Psoas muscle (tissue), 8 donors: ENCODE measurements at places on chromosomes 1 and 21. TPM values are rescaled to one million over a fixed set of nuclear protein-coding genes. Genes with fewer than 3 reads are reported as not detected.

DNA sequence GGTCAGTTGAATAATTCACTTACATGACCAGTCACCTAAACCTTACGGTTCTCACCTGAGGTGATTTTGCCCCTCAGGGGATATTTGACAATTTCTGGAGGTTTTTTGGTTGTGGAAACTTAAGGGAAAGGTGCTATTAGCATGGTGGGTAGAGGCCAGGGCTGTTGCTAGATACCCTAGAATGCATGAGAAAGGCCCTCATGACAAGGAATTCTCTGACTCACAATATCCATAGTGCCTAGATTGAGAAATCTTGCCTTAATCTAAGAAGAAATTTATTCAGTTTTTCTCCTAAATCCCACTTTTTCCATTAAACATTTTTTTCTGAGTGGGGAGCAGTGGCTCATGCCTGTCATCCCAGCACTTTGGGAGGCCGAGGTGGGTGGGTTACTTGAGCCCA is 119.7 kb downstream of the TGFB2 start:
- DNase-seq: no peak

DNA sequence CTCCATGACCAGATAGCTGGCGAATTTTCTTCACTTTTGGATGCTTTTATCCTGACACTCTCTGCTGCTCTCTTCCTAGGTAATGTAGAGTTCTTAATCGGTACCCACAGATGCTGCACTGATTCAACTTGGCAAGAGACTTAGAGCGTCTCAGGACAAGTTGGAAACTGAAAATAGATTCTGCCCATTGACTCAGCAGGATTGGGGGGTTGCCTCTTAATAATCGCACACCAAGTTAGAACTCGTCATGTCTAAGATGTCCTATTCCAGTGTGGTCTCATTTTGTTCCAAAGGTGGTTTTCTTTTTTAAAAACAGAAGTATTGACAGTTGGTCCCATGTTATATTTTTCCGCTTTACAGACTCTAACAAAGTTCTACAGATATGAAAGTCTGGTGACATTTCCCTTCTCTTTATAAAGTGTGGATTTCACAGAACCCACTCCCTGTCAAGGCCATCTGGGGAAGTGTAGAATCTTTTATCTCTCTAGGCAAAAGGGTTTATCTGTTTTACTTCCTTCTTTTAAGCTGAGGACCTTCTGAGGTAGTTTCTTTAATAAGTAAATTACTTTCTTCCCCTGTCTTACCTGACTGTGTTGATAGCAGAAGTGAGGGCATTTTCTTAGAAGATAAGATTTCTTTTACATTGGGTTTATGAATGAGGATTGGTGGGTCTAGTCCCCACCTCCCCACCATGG is 12.1 kb upstream of the DIPK1A start:
- no peak for DNase-seq

DNA sequence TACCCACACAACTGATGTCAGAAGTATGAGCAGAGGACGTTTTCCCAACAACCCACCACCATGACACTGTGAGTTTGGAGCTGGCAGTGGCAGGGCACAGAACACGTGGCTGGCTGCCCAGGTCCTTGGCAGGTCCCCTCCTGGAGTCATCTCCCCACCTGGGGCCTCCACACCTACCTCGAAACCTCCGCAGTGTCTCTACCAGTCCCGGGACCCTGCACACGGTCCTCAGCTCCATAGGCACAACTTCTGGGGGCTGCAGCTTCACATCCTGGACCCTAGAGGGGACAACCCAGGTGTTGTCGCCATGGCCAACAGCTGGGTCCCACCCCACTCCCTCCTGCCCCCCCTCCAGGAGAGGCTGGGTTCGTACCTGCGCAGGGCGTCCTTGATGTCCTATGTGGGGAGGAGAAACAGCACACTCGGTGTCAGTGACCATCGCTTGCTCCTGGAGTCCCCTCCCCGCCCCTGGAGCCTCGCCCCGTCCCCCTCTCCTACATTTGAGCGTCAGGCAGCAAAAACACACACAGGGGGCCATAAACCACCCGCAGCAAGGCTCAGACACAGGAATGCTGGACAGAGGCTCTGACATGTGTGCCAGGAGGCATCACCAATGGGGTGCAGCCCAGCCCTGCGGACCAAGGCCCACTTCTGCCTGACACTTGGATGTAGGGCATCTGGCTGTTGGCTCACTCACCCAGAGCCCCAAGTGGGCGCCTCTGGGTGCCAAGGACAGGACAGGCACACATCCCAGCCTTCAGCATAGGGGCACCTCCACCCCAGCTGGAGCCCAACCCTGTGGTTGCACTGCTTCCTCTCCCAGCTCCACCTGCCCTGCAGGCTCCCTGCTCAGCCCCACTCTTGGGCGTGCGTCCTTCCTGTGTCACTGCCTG is 9.6 kb downstream of the TRIM11 start:
- DNase-seq: no peak

- DNase-seq: no peak
These were observed 531.2 kb downstream of the KIF26B start for GRCh38 chr1:245686006-245686405.

DNA sequence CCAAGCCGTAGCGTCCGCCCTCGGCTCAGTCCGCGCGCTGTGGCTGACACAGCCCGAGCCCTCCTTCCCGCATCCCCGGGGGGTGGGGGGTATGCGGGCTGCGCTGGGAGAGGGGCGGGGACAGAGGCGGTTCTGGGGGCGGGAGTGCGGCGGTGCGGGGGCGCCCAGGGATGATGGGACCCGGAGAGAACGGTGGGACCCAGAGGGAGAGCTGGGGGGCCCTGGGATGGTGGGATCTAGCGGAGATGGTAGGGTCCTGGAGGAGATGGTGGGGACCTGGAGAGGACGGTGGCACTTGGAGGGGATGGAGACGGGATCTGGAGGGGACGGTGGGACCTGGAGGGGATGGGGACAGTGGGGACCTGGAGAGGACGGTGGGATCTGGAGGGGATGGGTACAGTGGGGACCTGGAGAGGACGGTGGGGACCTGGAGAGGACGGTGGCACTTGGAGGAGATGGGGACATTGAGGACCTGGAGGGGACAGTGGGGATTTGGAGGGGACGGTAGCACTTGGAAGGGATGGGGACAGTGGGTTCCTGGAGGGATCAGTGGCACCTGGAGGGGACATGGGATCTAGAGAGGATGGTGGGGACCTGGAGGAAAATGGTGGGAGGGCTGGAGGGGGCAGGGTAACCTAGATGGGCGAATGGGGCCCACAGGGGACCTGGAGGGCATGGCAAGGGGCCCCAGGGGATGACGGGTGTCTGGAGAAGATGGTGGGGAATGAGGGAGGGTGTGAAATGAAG is 477 bp downstream of the SNAP47 start:
- no peak for DNase-seq

GRCh38 chr1:52341655-52342260 is 24.2 kb downstream of the CC2D1B start:
- no peak for DNase-seq

- DNase-seq: no peak
These were observed 4.0 kb downstream of the TFF3 start for GRCh38 chr21:42311160-42311559.

DNA sequence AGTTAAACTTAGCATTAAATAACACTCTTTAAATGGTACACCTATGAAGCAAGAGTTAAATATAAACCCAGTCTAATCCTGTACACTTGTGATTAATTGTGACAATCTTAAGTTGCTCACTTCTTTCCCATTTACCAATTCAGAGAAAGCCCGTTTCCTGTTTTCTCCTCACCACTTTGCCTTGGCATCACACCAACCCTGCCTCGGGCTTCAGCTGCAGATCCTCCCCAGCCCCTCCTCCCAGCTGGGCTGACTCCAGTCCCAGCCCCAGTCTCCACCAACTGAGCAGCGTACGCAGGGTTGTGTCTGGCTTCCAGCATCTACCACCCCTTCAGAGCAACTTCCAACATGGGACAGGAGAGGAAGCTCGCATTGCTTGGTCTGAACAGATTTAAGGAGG is 4.1 kb downstream of the PYCR2 start:
- DNase-seq: peak; percentile 79

GRCh38 chr1:41774471-41774990 is 144.2 kb downstream of the HIVEP3 start:
- DNase-seq: no peak

DNA sequence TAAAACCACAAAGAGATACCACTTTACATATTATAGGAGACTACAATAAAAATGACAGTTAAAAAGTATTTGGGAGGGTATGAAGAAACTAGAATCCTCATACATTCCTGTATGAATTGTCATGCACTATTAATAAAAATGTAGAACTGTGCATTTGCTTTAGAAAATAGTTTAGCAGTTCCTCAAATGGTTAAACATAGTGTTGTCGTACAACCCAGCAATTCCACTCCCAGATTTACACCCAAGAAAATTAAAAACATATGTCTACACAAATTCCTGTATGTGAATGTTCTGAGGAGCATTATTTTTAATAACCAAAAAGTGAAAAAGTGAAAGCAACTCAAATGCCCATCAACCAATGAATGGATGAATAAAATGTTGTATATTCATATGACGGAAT is 23.1 kb upstream of the PDE4B start:
- no peak for DNase-seq

- DNase-seq: no peak
These were observed 10.0 kb downstream of the NCF2 start for GRCh38 chr1:183580281-183580682.

OLIG2 gene
- not detected for total RNA-seq

HEYL gene
- 6.2 TPM for total RNA-seq

NBPF11 gene
- 1.2 TPM for total RNA-seq

HPCAL4 gene
- total RNA-seq: 3.1 TPM

BEND5 gene
- total RNA-seq: 3.5 TPM
